ENCODE measurements at places on chromosomes 7 and 10. TPM values are rescaled to one million over a fixed set of nuclear protein-coding genes. Genes with fewer than 3 reads are reported as not detected.

DNA sequence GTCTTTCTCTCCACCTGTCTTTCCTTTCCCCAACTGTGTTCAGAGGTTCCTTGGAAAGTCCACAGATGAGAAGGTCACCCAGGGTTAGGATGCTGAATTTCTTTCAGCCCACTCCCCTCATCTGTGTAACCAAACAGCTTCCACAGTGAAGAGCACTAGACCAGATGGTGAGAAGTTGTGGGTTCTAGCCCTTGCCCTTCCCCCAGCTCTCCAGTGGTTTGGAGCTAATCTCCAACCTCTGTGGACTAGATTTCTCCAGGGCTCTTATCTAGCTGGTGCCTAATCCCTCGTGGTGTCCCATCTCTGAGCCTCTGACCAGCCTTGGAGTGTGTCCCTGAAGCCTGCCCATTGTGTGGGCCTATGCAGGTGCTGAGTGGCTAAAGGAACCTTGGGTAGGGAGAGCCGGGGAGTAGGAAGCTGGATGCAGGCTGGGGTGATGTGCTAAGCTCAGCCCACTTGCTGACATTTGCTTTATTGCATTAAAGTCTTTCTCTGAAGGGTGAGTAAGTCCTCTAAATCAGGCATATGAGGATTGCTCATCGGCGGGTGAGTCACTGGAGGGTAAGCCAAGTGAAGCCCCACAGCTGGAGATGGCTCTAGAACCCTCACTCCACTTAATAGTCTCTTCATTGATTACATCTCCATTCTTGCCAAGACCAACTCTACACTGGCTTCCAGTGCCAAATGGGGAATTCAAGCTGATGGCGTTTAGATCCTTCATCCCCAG is 14.9 kb downstream of the DUSP5 start:
- no peaks in the 10 kb centered on the region for H3K27me3 ChIP-seq
- DNase-seq, result no peak
- H3K4me1 ChIP-seq, result peaks cover 11% of the 10 kb centered on the region
- H3K4me3 ChIP-seq, result no peak overlapping the region
- no peak overlapping the region for H3K27ac ChIP-seq

GRCh38 chr7:95503271-95504131 is 17.8 kb downstream of the ASB4 start:
- DNase-seq, result no peak
- peaks cover 9% of the 10 kb centered on the region for H3K4me1 ChIP-seq
- no peaks in the 10 kb centered on the region for H3K27me3 ChIP-seq
- H3K27ac ChIP-seq, result no peak overlapping the region

GRCh38 chr10:113058523-113059370 is 108.7 kb downstream of the TCF7L2 start:
- no peak overlapping the region for H3K27ac ChIP-seq
- peaks cover 16% of the 10 kb centered on the region for H3K36me3 ChIP-seq
- peaks cover 10% of the 10 kb centered on the region for H3K4me1 ChIP-seq
- no peak for DNase-seq
- no peaks in the 10 kb centered on the region for H3K27me3 ChIP-seq
- no peak overlapping the region for H3K4me3 ChIP-seq

DNA sequence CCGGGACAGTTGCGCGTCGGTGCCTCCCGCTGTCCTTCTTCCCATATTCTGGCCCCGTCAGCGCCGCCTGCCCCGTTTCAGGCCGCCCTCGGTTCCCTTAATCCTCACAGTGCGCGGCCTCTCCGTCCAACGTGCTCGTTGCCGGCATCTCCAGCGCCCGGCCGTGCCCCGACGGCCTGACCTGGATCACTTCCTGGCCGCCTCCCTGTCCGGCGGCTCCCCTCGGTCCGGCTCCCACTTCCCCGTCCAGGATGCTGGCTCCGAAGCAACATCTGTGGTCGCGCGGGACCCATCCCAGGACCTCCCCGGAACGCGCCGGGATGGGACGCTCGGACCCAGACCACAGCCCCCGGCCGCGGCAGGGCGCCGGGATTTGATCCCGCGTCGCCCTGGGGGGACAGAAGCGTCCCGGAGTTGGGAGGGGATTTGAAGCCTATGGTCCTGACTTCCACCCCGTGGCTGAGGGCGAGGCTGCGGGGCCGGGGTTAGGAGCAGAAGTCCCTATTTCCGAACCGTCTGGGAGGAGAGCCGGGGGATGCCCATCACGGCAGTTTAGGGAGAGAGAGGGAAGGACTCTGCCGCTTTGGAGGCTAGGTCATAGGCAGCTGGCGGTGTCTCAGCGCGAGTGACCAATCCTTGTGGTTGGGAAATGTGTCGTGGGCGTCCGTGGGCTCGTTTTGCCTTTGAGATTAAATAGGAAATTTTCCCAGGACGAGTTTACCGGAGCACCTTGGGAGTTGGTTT is 53.8 kb downstream of the KCTD7 start:
- DNase-seq, result no peak
- H3K4me3 ChIP-seq, result peak overlapping the region; percentile 84
- no peaks in the 10 kb centered on the region for H3K27me3 ChIP-seq
- peaks cover 2% of the 10 kb centered on the region for H3K36me3 ChIP-seq
- peak overlapping the region; percentile 95 for H3K27ac ChIP-seq
- H3K4me1 ChIP-seq, result peaks cover 22% of the 10 kb centered on the region

GRCh38 chr10:103781329-103782061 is 73.9 kb downstream of the SH3PXD2A start:
- no peaks in the 10 kb centered on the region for H3K36me3 ChIP-seq
- H3K4me1 ChIP-seq, result peaks cover 4% of the 10 kb centered on the region
- peaks cover 46% of the 10 kb centered on the region for H3K27me3 ChIP-seq
- H3K27ac ChIP-seq, result no peak overlapping the region
- no peak for DNase-seq

GRCh38 chr10:126124668-126125349 is 228.4 kb downstream of the FANK1 start:
- no peak overlapping the region for H3K4me3 ChIP-seq
- DNase-seq, result no peak
- peaks cover 3% of the 10 kb centered on the region for H3K4me1 ChIP-seq
- no peak overlapping the region for H3K27ac ChIP-seq
- H3K36me3 ChIP-seq, result peaks cover 6% of the 10 kb centered on the region
- H3K27me3 ChIP-seq, result no peaks in the 10 kb centered on the region

DNA sequence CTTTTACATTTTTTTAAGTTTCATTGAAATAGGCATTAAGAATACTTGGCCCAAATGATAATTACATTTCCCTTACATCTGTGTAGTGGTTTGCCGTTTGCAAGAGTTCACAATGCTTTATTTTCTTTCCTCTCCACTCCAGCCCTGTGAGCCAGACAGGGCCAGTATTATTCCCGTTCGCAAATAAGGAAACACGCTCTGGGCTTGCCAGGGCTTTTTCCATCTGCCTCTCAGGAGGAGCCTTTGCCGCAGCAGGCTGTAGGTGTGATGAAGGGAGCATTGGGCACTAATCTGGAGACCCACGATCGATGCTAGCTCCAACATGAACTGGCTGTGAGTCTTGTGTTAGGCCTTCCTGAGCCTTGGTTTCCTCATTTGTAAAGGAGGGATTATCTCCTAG is 154.4 kb downstream of the GALNT17 start:
- H3K4me1 ChIP-seq, result peaks cover 3% of the 10 kb centered on the region
- no peaks in the 10 kb centered on the region for H3K27me3 ChIP-seq
- no peaks in the 10 kb centered on the region for H3K36me3 ChIP-seq
- H3K27ac ChIP-seq, result no peak overlapping the region

DNA sequence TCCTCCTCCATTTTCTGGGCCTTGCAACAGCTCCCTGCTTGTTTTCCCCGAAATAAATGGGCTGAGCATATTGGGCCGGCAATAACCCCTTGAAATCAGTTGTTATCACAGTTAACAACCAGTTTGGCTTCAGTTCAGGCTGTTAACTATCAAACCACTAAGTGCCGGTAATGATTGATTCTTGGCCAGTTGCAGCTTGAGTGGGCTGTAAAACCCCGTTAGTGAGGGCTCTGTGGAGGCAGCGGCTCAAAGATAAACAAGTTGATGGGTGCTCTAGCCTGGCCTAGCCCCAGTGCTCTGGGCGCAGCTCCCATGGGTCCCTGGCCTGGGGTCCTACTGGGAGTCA is 8.3 kb downstream of the FGF8 start:
- no peak for DNase-seq
- no peaks in the 10 kb centered on the region for H3K4me1 ChIP-seq
- peaks cover 62% of the 10 kb centered on the region for H3K27me3 ChIP-seq
- H3K4me3 ChIP-seq, result no peak overlapping the region
- no peaks in the 10 kb centered on the region for H3K36me3 ChIP-seq
- no peak overlapping the region for H3K27ac ChIP-seq

- no peak for DNase-seq
- H3K36me3 ChIP-seq, result no peaks in the 10 kb centered on the region
- no peak overlapping the region for H3K27ac ChIP-seq
- no peak overlapping the region for H3K4me3 ChIP-seq
These were observed 2.3 kb upstream of the PNPLA8 start for GRCh38 chr7:108528183-108528712.

GRCh38 chr10:30818010-30818660 is 188.6 kb upstream of the LYZL2 start:
- H3K27ac ChIP-seq, result no peak overlapping the region
- no peaks in the 10 kb centered on the region for H3K27me3 ChIP-seq
- no peak for DNase-seq
- H3K4me1 ChIP-seq, result peaks cover 39% of the 10 kb centered on the region

GRCh38 chr10:116216676-116217075 is 56.3 kb downstream of the GFRA1 start:
- H3K4me3 ChIP-seq, result no peak overlapping the region
- no peak overlapping the region for H3K27ac ChIP-seq
- H3K27me3 ChIP-seq, result no peaks in the 10 kb centered on the region
- H3K36me3 ChIP-seq, result no peaks in the 10 kb centered on the region

DNA sequence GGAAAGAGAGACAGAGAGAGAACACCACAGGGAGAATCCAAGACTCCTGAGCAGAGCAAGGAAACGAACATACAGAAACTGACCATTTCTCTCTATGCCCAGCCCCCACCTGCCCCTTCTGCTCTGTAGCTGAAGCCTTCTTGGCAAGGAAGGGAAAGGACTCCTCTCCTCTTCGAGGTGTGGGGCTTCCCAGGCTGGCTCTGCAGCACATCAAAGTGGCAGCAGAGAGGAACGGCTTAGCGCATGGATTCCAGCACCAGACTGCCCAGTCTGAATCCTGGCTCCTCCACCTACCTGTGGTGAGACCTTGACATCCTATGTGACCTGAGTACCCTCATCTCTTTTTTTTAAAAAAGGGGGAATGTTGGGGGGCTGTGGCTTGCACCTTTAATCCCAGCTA is 69.4 kb downstream of the SH3PXD2A start:
- H3K4me1 ChIP-seq, result peaks cover 4% of the 10 kb centered on the region
- no peaks in the 10 kb centered on the region for H3K36me3 ChIP-seq
- DNase-seq, result no peak
- peaks cover 43% of the 10 kb centered on the region for H3K27me3 ChIP-seq

- H3K36me3 ChIP-seq, result no peaks in the 10 kb centered on the region
- no peaks in the 10 kb centered on the region for H3K4me1 ChIP-seq
- no peak overlapping the region for H3K27ac ChIP-seq
- H3K27me3 ChIP-seq, result no peaks in the 10 kb centered on the region
- DNase-seq, result no peak
These were observed 100.8 kb downstream of the SFMBT2 start for GRCh38 chr10:7310076-7310475.

- H3K4me3 ChIP-seq, result no peak overlapping the region
- no peaks in the 10 kb centered on the region for H3K36me3 ChIP-seq
- DNase-seq, result no peak
- H3K27ac ChIP-seq, result no peak overlapping the region
These were observed 66.8 kb upstream of the TARP start for GRCh38 chr7:38339953-38340819.

- H3K36me3 ChIP-seq, result peaks cover 63% of the 10 kb centered on the region
- no peak overlapping the region for H3K27ac ChIP-seq
- no peaks in the 10 kb centered on the region for H3K4me1 ChIP-seq
- H3K27me3 ChIP-seq, result no peaks in the 10 kb centered on the region
- H3K4me3 ChIP-seq, result no peak overlapping the region
These were observed 132.1 kb downstream of the SMURF1 start for GRCh38 chr7:99011706-99012404.

GRCh38 chr7:117937049-117937752 is 64.0 kb upstream of the CTTNBP2 start:
- H3K4me1 ChIP-seq, result no peaks in the 10 kb centered on the region
- no peak overlapping the region for H3K27ac ChIP-seq
- H3K4me3 ChIP-seq, result no peak overlapping the region
- no peaks in the 10 kb centered on the region for H3K27me3 ChIP-seq
- no peak for DNase-seq

DNA sequence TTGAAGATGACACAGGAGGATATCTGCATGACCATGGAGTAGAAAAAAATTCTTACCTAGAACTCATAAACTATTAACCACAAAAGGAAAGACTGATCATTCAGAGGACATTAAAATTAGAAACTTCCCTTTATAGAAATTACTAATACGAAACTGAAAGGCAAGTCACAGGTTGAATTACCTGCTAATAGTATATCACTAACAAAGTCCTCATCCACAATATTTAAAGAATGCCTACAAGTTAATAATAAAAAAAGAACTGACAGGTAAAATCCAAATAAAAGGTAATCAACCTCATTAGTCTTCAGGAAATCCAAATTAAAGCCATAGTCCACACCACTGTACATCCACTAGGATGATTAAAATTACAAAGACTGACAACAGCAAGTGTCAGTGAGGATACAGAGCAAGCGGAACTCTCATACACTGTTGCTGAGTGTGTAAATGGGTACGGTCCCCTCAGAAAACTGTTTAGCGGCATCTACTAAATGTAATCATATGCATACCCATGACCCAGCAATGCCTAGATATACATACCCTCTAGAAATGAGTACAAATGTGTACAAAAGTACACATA is 71.2 kb downstream of the ARHGAP21 start:
- H3K27me3 ChIP-seq, result no peaks in the 10 kb centered on the region
- H3K27ac ChIP-seq, result no peak overlapping the region

GRCh38 chr10:70493660-70494234 is 15.2 kb downstream of the PALD1 start:
- no peak for DNase-seq
- H3K4me1 ChIP-seq, result no peaks in the 10 kb centered on the region
- no peaks in the 10 kb centered on the region for H3K27me3 ChIP-seq
- H3K4me3 ChIP-seq, result no peak overlapping the region

The CLCN1 gene
- not detected for total RNA-seq

The TCERG1L gene
- not detected for total RNA-seq

The NUPR2 gene
- not detected for total RNA-seq

The PTPN20 gene
- not detected for total RNA-seq

The CUBN gene
- total RNA-seq, result 1.7 TPM

The INSIG1 gene
- total RNA-seq, result 16.0 TPM

The TRIM50 gene
- not detected for total RNA-seq

The EMX2 gene
- 3.0 TPM for total RNA-seq

The OR2A1 gene
- not detected for total RNA-seq

The CUL2 gene
- total RNA-seq, result 34.3 TPM

The TSPAN13 gene
- 5.5 TPM for total RNA-seq

The CTNNA3 gene
- 0.39 TPM for total RNA-seq
